ENCODE measurements at places on chromosomes 2 and 18. TPM values are rescaled to one million over a fixed set of nuclear protein-coding genes. Genes with fewer than 3 reads are reported as not detected.

DNA sequence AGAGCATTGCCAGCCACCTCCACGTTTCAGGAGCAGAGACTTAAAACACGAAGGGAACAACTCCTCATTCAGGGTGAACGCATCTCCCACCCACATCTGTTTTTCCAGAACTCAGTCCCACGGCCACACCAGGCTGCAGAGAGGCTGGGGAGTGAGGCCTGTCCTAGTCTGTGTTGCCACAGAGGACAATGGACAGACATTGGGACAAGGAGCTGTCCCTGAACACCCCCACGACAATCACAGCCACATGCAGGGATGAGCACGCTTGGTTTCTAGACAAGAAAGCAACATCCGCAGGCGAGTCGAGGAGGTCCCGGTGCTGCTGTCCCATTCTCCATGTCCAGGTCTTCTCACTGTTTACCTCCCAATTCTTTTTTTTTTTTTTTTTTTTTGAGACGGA lies 167.4 kb downstream of the EIPR1 start:
- no peak for DNase-seq

- no peak for DNase-seq
These were observed 318.8 kb downstream of the CCDC85A start for GRCh38 chr2:56502616-56503015.

DNA sequence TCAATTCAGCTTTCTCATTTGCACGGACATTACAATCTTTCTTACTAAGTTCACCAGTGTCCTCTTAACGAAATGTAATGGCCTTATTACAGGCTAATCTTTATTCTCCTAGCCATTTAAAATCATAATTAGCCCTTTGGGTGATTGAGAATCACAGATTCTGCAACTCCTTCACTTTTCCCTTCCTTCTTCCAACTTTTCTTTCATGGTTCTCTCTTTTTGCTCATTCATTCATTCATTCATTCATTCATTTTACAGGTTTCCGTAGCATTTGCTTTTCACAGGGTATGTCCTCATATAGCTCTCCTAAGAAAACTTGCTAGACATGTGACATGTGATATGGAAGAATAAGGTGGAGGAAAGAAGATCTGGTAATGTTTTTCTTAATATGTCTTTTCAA lies 16.0 kb downstream of the TBR1 start:
- DNase-seq = no peak

SALL3 gene
- total RNA-seq = 7.4 TPM
